ENCODE measurements at places on chromosomes 3 and 15. TPM values are rescaled to one million over a fixed set of nuclear protein-coding genes. Genes with fewer than 3 reads are reported as not detected.

Gene SRGAP3
- total RNA-seq = 1.4 TPM

DNA sequence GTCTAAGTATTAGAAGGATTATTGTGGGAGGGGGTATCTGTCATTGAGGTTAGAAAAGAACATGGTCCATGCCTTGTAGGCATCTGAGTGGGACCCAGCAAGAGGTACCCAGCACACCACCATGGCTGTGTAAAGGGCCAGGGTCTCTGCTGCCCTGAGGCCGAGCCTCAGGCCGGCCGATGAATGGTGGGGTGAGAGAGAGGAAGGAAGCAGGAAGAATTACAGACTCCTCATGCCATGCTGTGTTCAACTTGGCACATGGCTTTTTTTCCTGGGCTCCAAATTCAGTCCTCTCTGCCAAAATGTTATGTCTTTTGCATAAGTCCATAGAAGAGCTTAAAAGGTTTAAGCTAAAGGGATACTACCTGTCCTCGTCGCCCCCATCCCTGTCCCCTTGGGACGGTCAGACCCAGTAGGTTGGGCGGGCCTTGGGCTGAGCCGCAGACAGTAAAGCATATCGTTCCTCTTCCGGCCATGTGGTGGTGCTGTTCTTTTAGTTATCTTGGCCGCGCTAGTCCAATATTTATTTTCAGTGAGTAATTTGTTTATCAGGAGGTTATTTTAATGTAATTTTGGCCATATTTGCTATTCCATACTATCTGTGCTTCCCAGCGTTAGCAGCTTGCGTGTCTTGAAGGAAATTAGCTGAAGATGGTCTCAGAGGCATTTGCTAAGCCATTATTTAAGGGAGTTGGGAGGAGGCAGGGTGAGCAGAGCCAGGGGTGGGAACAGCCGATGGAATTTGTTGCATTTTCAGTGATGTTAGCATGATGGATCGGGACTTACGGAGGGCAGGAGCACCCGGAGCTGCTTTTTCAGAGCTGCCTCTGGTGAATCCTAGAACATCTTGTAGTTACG lies 152.4 kb downstream of the AGBL1 start:
- H3K27ac ChIP-seq = no peak overlapping the region
- H3K4me1 ChIP-seq = no peaks in the 10 kb centered on the region
- DNase-seq = no peak
- no peaks in the 10 kb centered on the region for H3K36me3 ChIP-seq
- no peaks in the 10 kb centered on the region for H3K27me3 ChIP-seq

DNA sequence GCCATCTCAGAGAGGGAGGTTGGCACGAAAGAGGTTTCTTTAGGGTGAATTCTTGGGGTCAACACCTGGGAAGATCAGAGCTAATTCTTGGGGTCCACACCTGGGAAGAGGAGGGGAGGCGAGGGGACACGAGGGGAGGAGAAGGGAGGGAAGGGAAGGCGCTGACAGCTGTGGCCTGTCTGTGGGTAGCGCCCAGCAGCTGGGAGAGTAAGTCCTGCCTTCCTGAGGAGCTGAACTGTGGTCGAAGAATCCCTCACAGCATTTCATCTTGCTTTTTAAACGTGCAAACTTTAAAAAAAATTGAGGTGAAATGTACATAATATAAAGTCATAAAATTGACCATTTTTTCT lies 63.2 kb upstream of the CGNL1 start:
- H3K4me1 ChIP-seq = no peaks in the 10 kb centered on the region
- no peaks in the 10 kb centered on the region for H3K36me3 ChIP-seq
- H3K27ac ChIP-seq = no peak overlapping the region
- no peak overlapping the region for H3K4me3 ChIP-seq
- H3K27me3 ChIP-seq = no peaks in the 10 kb centered on the region

Gene CFAP20DC
- 1.6 TPM for total RNA-seq

Gene DLL4
- 1.7 TPM for total RNA-seq

- no peak overlapping the region for H3K27ac ChIP-seq
- no peak overlapping the region for H3K4me3 ChIP-seq
- H3K36me3 ChIP-seq = no peaks in the 10 kb centered on the region
Observed at GRCh38 chr3:151550642-151551041, 89.8 kb upstream of the IGSF10 start.

Gene EFCC1
- not detected for total RNA-seq

DNA sequence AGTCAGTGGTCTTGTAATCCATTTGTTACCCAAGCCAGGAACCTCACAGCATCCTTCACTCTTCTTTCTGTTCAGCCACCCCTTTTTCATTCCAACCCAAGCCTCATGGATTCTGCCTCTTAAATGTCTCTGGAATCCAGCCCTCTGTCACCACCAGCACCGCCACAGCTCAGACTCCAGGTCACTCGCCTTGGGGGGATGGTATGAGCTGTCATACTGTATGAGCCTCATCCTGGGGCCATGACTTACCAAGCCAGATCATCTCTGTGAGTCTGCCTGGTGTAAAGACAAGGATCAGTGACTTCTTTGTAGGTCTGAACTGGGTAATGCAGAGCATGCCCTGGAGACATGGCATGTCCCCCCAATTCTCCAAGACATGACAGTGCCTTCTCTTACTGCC lies 79.6 kb downstream of the PGPEP1L start:
- H3K27me3 ChIP-seq = no peaks in the 10 kb centered on the region
- DNase-seq = no peak
- peaks cover 54% of the 10 kb centered on the region for H3K36me3 ChIP-seq
- H3K4me1 ChIP-seq = peaks cover 7% of the 10 kb centered on the region
- no peak overlapping the region for H3K4me3 ChIP-seq

DNA sequence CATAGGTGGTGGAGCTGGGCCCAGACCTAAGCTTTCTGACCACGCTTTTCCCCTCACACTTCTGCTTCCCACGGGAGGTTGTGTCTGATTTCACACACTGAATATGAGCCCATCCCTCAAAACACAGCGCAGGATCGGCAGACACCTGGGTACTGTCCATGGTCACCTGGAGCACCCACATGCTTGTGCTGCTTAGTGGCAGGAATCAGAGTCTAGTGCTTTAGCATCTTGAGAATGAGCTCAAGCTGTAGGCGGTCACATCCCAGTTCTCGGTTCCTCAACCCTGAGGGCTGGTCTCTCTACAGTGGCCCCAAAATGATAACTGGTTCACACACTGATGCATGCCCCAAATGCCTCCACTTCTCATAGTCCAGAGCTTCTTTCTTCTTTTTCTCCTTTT lies 111.0 kb downstream of the SEMA5B start:
- H3K27me3 ChIP-seq = peaks cover 68% of the 10 kb centered on the region
- no peaks in the 10 kb centered on the region for H3K4me1 ChIP-seq
- DNase-seq = no peak
- no peaks in the 10 kb centered on the region for H3K36me3 ChIP-seq

DNA sequence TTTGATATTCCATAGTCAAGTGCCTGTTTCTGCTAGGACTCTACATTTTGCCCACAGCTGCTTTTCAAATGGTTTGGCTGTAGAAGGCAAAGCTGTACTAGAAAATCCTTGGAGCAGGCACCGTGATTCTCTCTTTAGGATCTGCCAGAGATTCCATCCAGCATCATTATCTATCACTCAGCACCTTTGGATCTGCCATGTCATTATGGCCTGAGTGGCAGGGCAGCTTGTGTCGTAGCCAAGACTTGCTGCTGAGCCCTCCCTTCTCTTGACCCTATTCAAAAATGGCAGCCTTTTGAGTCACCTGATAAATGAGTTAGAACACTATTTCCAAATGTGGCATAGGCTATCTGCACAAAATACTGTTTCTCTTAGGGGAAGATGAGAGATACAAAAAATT lies 8.1 kb upstream of the CMSS1 start:
- H3K4me1 ChIP-seq = no peaks in the 10 kb centered on the region
- H3K4me3 ChIP-seq = no peak overlapping the region

- peaks cover 17% of the 10 kb centered on the region for H3K36me3 ChIP-seq
- peak; percentile 35 for DNase-seq
- peak overlapping the region; percentile 77 for H3K4me3 ChIP-seq
- no peaks in the 10 kb centered on the region for H3K27me3 ChIP-seq
- H3K4me1 ChIP-seq = peaks cover 16% of the 10 kb centered on the region
Observed at GRCh38 chr3:126474498-126475412, 936 bp downstream of the ZXDC start.
